Stimulated activated CD4-positive, alpha-beta T cell treated with anti-CD3 and anti-CD28 coated beads, TNF-alpha, amount 100 ng/mL, for 1 hour (primary cell): ENCODE measurements at places on chromosomes 2 and 18.

DNA sequence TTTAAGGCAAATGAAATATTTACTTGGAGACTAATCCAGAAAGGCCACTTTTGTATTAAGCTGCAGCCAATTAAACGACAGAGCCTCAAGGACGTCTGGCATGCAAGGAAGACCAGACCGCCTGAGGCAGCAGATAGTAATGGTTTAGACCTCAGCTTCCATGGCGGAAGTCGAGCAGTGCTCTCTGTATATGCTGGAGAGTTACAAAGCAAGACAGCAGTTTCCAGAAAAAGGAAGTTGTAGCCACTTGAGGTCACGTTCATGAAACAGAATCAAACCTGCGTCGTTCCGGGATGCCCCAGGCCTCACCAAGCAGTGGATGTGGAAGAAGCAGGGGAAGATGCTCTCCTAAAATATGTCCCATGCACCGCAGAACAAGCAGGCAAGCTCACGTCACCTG lies 142.0 kb downstream of the PTGR3 start:
- DNase-seq, result no peak

- DNase-seq, result no peak
Observed at GRCh38 chr18:9706081-9706935, 1.8 kb upstream of the RAB31 start.

DNA sequence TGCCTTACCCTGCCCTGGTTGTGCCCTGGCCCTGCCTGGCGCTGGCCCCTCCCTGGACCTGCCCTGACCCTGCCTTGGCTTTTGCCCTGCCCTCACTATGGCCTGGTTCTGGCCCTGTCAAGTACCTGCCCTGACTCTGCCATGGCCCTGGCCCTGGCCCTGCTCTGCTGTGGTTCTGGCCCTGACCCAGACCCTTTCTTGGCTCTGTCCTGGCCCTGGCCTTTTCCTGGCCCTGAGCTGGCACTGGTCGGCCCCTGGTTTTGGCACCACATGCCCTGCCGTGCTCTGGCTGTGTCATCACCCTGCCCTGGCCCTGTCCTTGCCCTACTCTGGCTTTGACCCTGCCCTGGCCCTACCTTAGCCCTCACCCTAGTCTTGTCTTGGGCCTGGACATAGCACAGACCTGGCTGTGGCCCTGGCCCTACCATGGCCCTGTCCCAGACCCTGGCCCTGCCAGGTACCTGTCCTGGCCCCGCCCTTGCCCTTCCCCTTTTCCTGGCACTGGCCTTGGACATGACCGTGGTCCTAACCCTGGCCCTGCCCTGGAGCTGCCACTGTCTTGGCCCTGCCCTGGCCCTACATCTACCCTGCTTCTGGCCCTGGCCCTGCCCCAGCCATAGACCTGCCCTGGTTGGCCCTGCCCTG lies 4.8 kb upstream of the ANKRD62 start:
- DNase-seq, result no peak

DNA sequence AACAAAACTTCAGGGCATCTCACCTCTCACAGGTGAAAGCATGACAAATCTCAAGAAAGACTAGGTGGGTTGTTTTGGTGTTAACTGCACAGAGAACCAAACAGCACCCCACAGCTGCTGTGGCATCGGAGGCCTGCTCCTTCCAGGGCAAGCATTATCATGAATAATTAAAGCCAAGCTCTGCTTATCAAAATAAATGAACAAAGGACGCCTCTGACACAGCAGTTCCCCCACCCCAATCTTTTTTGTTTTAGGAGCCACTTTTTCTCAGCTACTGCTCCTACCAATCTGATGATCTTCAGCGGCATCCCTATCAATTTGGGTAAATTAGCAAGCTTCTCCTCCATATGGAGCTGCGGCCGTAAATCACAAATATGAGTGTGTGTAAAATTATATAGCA lies 58.6 kb downstream of the KLF7 start:
- DNase-seq, result no peak

DNA sequence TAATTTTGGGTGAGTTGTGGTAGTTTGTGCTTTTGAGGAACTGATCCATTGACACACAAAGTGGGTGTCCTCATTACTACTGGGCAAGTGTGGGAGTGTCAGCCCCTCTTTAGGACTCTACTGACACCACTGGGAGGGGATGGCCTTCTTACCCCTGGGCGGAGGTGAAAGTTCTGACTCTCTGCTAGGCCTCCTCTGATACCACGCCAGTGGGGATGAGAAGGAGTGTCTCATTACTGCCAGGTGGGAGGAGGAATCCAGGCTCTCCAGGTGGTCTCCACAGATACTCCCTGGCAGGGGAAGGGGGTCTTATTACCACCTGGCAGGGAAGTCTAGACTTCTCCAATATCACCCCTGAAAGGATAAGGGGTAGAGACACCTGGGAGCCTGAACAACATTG lies 9.1 kb downstream of the LCLAT1 start:
- no peak for DNase-seq

DNA sequence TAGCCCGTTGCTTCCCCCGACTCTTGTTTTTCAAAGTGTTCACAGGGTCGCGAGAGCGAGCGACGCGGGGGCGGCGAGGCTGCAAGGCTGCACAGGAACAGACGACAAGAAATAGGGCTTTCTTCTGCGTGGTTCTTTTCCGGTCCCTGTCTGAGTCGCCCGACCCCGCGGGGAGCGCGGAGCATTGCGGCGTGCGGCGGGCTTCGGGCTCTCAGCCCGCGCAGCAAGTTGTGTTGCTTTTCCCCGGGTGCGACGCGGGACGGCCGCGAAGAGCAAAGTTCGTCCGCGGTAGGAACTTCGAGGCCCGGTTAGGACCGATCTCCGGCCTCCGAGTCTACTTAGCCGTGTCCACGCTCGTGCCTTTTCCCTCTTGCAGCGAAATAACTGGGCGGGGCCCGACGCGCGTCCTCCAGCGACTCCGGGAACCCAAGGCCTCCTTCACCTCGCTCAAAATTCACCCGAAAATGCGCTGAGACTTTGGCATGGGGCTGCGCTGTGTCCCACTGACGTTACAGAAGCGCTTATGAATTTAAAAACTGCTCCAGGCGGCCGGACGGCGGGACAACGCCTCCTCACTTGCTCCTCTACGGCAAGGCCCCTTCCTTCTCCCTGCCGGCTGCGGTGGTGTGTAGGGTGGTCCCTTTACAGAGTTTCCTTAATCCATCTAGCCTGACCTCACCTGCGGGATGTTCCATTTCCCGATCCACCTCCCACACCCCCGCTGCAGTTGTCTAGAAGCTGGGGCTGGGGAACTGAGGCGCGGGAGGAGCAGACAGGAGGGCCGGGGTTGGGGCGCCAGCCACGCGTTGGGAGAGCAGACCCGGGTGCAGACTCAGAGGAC lies 1.5 kb upstream of the BCL2L11 start:
- DNase-seq, result peak; percentile 26

- DNase-seq, result no peak
Observed at GRCh38 chr2:207159002-207159401, 6.7 kb downstream of the KLF7 start.

- DNase-seq, result no peak
Observed at GRCh38 chr18:78920456-78921138, 59.0 kb upstream of the SALL3 start.

DNA sequence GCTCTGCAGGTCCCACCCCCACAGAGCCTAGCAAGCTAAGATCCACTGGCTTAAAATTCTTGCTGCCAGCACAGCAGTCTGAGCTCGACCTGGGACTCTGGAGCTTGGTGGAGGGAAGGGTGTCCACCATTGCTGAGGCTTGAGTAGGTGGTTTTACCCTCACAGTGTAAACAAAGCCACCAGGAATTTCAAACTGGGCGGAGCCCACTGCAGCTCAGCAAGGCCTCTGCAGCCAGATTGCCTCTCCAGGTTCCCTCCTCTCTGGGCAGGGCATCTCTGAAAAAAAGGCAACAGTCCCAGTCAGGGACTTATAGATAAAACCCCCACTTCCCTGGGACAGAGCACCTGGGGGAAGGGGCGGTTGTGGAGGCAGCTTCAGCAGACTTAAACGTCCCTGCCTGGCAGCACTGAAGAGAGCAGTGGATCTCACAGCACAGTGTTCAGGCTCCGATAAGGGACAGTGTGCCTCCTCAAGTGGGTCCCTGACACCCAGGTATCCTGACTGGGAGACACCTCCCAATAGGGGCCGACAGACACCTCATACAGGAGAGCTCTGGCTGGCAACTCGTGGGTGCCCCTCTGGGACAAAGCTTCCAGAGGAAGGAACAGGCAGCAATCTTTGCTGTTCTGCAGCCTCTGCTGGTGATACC lies 20.0 kb upstream of the NEMP2 start:
- no peak for DNase-seq

DNA sequence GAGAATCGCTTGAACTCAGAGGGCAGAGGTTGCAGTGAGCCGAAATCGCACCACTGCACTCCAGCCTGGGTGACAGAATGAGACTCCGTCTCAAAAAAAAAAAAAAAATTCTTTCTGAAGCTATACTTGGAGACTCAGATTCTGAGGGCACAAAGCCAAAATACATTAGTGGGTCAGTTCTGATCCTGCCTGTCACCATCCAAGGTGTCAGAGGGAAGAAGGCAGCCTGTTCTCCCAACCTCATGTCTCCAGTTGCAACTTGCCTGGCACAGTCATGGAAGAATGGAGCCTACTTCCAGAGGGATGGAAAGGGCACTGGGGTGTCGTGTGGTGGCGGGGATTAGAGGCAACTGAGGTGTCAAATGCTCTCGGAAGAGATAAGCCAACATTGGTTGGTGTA lies 104.8 kb upstream of the GATA6 start:
- no peak for DNase-seq

DNA sequence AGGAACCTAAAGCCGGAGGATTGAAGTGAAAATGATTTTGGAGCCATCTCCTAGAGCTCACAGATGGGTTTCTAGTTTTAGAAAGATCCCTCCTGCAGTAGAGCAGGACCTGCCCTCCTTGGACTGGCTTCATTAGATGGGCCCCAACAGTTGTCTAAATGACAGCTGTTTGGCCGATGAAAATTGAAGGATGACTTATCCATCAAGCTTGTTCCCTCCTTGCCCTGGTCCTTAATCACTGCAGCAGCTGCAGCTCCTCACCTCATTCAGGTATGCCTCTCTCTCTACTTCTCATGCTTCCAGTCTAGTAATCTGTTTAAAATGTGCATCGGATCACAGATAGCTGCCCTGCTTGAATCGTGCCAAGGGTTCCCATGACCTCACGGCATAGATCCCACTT lies 677.6 kb downstream of the BCL11A start:
- no peak for DNase-seq

- DNase-seq, result no peak
Observed at GRCh38 chr18:36470896-36471295, 173.4 kb downstream of the FHOD3 start.

- no peak for DNase-seq
Observed at GRCh38 chr2:174524527-174524926, 37.7 kb upstream of the GPR155 start.

DNA sequence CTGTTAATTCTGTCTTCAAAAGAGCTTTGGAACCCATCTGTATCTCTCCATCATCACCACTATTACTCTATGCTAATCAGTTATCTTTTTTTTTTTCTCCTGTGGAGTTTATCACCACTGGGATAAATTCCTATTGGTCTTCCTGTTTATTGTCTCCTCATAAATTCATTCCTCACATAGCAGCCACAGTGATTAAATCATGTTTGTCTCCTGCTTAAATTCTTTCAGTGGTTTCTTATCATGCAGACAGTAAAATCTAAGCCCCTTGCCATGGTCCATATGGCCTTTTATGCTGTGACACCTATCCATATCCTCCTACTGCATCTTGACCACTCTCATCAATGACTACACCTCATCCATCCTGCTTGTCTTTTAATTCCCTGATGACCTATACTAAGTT lies 239.8 kb upstream of the ZEB2 start:
- no peak for DNase-seq

- no peak for DNase-seq
Observed at GRCh38 chr2:88042476-88042875, 13.1 kb downstream of the KRCC1 start.

DNA sequence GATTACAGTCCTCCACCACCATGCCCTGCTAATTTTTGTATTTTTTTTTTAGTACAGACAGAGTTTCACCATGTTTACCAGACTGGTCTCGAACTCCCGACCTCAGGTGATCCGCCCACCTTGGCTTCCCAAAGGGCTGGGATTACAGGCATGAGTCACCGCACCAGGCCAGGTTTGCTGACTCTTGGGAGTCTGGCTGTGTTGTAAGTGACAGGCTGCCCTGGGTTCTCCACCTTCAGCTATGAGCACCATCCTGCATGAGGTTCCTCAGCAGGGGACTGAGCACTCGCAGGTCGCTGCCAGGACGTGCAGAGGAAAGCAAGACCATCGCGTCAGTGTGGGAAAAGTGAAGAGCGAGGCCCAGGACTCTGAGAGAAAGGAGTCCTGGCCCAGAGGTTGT lies 112.6 kb upstream of the NDUFV2 start:
- DNase-seq, result no peak

- no peak for DNase-seq
Observed at GRCh38 chr2:67234440-67234839, 162.7 kb upstream of the ETAA1 start.

GRCh38 chr18:22309191-22309590 lies 108.5 kb downstream of the CTAGE1 start:
- no peak for DNase-seq

GRCh38 chr18:61827591-61827990 lies 65.2 kb downstream of the RNF152 start:
- no peak for DNase-seq

GRCh38 chr2:69036926-69037325 lies 23.9 kb downstream of the ANTXR1 start:
- no peak for DNase-seq

GRCh38 chr2:191631754-191632153 lies 46.2 kb upstream of the NABP1 start:
- DNase-seq, result no peak

- no peak for DNase-seq
Observed at GRCh38 chr2:233434666-233435330, 80.5 kb downstream of the DGKD start.

- no peak for DNase-seq
Observed at GRCh38 chr18:74497778-74498177, 1.6 kb downstream of the CNDP2 start.

DNA sequence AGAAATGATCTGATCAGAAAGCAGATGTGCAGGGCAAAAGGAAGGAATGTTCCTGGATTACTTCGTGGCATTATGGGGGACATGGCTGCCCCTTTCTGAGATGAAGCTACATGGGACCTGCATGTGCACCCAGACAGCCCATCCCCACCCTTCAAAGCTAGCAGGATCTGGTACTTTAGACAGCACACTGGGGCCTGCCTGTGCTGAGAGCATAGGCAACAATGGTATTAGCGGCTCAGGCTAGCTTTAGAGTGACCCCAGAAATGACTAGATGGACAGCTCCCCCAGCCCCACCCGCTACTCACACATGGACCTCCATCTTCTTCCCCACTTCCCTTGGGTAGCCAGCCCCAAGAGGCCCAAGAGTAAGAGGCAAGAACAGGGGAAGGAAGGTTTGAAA lies 61.5 kb upstream of the NFE2L2 start:
- DNase-seq, result no peak

GRCh38 chr2:134109725-134110124 lies 144.1 kb upstream of the MGAT5 start:
- DNase-seq, result no peak

DNA sequence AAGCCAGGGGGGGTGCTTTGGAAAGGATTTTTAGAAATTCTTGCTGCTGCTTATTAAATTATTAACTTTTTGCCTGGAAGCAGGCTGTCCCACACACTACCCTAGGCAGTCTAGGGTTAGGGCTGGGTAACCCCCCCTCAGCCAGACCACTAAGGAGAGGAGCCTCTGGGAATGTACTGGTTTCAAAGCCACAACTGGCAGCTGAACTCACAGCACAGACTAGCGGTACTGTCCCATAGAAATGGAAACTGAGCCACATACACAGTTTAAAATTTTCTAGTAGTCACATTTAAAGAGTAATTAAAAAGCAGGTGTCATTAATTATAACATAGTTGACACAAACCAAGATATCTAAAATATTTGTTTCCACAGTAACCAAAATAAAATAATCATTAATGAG lies 50.1 kb downstream of the SPRED2 start:
- DNase-seq, result no peak

GRCh38 chr2:24360050-24360962 lies at the start of gene ITSN2:
Gene ITSN2 (minus strand): TSS chr2:24360536. CDS start chr2:24328082, 32,454 bp downstream.
- DNase-seq, result peak; percentile 58
